ENCODE measurements at places on chromosomes 11 and 22.

DNA sequence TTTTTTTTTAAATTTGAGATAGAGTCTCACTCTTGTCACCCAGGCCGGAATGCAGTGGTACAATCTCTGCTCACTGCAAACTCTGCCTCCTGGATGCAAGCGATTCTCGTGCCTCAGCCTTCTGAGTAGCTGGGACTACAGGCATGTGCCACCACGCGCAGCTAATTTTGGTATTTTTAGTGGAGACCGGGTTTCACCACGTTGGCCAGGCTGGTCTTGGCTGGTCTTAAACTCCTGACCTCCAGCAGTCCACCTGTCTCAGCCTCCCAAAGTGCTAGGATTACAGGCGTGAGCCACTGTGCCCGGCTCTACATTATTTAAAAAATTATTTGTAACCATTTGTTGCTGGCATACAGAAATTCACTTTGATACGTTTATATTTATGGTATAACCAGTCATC is 18.6 kb downstream of the EP300 start:
- no peak for DNase-seq

- DNase-seq, result no peak
Observed at GRCh38 chr11:110297726-110298300, 1.4 kb upstream of the RDX start.

DNA sequence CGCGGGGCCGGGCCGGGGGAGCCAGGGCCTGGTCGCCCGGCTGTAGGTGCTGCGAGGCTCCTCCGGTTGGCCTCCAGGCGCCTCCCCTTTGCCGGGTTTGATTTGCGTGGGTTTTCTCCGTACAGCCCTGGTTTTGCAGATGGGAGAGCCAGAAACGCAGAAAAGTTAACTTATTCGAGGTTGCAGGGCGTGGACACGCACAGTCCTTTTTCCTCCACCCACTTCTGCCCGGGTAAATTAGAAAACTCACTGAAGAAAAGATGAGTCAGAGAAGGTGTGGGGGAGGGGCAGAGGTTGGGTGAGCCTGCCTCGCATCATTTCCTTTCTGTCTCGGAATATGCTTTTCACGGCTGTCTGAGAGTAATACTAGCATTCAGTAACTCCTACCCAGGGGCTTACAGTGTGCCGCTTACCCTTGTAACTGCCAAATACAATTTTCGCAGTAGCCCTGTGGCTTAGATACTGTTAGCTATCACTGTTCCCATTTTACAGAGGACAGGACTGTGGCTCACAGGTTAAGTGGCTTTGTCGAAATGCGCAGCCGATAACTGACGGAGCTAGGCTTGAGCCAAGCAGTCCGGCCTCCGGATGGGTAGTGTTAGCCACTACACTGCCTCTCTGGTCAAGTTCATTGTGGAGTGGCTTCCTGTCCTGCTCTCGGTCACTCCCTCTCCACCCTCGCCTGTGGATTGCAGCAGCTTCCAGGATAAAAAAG is 812 bp downstream of the FADD start:
- DNase-seq, result peak; percentile 21

DNA sequence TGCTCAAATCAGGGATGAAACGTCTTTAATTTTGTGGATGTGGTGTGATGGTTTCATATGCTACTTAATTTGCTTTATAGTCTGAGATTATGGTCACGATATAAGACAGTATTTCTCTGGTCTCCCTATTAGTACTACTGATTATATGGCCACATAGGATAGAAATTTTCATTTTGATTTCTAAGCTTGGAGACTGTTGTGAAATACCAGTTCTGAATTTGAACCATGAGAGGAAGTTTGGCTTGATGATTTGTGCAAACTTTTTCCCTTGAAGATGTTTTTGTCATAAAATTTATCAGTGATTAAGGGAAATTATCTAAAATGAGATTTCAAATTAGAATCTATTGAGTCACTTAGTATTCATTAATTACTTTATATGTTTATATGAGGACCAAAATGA is 2.7 kb downstream of the RNF169 start:
- DNase-seq, result no peak

DNA sequence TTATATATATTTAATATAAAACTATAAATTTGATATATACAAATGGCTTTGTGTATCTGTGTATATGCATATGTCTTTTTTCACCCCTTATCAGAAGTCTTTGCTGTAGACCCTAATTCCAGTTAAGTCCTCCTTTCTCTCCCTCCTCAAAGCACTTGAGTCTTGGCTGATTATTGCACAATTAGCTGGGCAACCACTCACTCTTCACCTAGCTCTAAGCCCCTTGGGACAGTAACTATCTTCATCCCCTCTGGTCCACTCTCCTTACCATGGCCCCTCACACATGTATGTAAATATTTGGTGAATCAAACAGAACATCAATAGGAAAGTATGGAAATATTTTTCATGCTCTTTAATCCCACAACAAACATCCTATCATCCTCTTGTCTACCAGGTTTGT is 909 bp upstream of the OR5B21 start:
- no peak for DNase-seq

GRCh38 chr22:49004484-49005399 is 822.9 kb downstream of the BRD1 start:
- no peak for DNase-seq

GRCh38 chr11:39641751-39642150 is 1817.7 kb downstream of the LRRC4C start:
- no peak for DNase-seq

DNA sequence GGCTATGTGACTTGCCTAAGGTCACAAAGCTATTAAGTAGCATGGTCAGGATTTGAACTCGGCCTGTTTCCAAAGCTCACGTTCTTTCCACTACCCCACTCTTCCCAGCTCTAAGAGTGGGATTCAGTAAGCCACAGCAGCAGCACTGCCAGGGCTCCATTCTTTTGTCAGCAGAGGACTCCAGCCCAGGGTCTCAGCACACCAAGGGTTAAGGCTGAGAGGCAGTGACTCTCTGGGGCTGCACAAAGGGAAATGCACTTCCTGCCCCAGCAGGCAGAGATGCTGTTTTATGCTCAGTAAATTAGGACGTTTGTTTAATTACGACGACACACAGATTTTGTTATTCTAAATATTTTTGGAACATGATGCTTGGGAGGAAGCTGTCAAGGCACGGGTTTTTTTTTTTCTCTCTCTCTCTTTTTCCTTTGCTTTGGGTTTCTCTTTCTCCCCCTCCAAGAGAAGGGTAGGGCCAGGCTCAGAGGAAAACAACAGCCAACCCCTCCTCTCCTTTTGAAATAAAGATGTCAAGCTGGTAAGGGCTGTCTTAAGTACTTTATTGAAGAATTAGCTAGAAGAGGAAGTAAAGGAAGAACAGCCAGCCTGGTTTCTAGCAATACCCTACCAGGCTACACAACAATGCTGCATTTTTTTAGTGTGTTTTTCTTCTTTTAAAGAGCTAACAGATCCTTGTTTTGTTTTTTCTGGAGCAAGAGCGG is 2.8 kb downstream of the MYH9 start:
- no peak for DNase-seq

DNA sequence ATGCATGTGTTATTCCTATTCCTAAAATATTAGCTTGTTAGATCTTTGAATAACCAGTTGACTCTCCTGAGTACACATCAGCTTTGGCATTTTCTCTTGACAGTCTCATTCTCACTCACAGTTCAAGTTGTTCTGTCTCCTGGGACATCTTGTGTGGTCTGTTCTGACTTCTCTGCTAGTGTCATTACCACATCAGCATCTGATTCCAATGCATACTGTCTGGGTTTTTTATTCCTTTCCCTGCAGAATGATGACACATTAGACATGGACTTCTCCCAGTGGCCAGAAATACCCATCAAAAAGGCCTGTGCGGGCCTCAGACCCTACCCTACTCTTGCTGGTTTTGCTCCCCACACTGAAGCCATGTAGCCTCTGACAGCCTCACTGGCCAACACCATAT is 2.7 kb downstream of the ZNF74 start:
- no peak for DNase-seq

DNA sequence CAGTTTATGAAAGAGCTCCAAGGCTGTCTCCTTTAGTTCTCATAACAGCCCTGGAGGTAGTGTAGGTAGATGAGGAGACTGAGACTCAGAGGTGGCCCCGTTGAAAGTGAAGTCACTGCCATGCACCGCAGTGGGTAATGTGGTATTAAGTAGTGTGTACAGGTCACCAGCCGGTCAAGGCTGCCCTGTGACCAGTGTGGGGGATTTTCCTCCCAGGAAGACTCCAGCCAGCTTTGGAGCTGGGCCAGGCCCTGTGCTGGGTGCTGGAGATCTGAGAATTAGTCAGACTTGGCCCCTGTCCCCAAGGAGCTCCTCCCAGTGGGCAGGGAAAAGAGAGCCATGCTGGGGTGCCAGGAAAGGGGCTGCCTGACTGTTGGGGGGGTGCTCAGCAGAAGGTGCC is 5.3 kb downstream of the OMP start:
- no peak for DNase-seq

GRCh38 chr11:26828288-26828687 is 106.4 kb upstream of the SLC5A12 start:
- DNase-seq, result no peak

DNA sequence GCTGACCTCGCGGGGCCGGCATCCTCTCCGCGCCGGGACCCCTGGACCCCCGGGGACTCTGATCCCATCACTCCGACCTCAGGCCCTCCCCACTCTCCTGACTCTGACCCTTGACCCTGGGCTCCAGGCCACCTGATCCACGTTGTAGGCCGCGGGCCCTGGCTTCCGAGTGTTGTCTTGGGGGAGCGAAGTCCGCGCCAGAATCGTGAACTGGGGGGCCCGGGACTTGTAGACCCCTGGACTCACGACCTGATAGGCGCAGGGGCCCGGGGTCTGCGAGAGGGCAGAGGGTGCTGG is 716 bp upstream of the TYMP start:
- DNase-seq, result no peak

- no peak for DNase-seq
Observed at GRCh38 chr22:40898850-40899357, 37.0 kb upstream of the DNAJB7 start.

DNA sequence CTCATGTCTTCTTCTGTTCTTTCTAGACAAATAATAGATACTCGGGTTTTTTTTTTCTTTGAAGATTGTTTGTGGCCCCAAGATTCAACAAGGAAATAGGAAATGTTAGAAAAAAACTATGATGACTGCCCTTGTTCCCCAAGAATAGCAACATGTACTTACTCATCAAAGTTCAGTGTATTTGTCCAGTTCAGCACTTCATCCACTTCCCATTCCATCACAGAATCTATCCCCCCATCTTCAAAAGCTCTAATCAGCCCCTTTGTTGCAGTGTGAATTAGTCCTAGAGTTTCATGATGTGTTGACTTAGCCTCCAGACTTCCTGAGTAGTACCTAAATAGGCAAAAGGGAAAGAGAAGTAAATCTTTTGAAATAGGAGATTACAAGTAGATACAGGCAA is 74.3 kb downstream of the C11orf65 start:
- no peak for DNase-seq

- DNase-seq, result no peak
Observed at GRCh38 chr11:132681971-132682370, 850.3 kb downstream of the OPCML start.

DNA sequence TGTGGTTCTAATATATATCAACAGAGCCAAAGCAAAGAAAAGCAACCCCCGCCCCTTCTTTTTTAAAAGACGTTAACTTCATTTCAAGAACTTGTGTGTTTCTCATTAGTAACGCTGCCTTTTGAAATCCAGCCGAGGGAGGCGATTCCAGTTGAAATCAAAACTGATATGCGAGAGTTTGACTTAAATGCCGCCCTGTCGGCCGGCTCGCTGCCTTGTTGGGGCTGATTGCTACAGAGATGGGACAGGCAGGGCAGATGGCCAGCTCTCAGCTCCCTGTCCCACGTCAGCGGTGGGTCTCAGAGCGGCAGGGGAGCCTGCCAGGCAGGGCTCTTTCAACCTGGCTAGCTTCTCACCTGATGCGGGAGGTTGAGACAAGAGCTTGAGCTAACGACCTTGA is 51.9 kb upstream of the ALX4 start:
- DNase-seq, result no peak

DNA sequence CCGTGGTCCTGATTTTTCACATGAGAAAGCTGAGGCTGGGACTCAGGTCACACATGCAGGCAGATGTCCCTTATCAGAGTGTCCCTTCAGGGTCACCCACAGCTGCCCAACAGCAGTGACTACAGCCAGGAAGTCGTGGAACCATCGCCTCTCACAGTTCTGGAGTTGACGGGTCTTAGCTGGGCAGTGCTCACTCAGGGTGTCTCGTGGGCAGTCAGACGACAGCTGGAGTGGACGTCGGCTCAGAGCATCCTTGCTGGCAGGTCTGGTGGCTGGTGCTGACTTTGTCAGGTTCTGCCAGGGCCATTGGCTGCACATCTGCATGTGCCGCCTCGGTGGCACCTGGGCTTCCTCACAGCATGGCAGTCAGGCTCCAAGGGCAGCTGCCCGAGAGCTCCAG is 35.6 kb upstream of the TH start:
- DNase-seq, result no peak

GRCh38 chr11:38547462-38547861 is 1949.4 kb upstream of the RAG2 start:
- DNase-seq, result no peak

DNA sequence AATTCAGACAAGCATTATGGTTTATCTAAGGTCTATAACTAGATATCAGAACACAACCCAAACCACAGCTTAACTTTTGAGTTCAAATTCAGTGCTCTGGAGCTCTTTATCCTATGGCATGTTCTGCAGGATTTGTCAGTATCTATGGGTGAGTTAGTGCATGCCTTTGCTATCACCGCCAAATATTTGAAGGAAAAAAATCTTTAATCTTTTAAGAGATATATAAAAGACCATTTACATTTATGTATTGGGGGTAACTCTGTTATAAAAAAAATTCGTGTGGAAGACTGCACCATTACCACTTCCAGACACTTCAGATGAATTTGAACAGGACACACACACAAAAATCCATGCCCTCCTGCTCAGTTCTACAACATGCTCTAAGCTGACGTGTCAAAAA is 313.5 kb upstream of the CHORDC1 start:
- DNase-seq, result no peak

- DNase-seq, result no peak
Observed at GRCh38 chr22:50199251-50199721, 1.5 kb upstream of the SELENOO start.

DNA sequence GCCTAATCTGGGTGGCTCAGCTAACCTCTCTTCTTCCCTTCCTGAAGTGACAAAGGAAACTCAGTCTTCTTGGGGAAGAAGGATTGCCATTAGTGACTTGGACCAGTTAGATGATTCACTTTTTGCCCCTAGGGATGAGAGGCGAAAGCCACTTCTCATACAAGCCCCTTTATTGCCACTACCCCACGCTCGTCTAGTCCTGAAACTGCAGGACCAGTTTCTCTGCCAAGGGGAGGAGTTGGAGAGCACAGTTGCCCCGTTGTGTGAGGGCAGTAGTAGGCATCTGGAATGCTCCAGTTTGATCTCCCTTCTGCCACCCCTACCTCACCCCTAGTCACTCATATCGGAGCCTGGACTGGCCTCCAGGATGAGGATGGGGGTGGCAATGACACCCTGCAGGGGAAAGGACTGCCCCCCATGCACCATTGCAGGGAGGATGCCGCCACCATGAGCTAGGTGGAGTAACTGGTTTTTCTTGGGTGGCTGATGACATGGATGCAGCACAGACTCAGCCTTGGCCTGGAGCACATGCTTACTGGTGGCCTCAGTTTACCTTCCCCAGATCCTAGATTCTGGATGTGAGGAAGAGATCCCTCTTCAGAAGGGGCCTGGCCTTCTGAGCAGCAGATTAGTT is 14.2 kb upstream of the UVRAG start:
- no peak for DNase-seq

All from esophagus squamous epithelium (tissue), 5 donors.